Cardiac septum (tissue), 1 donor: ENCODE measurements at places on chromosomes 11 and 22. TPM values are rescaled to one million over a fixed set of nuclear protein-coding genes. Genes with fewer than 3 reads are reported as not detected.

Gene VEGFB
- total RNA-seq = 261 TPM

DNA sequence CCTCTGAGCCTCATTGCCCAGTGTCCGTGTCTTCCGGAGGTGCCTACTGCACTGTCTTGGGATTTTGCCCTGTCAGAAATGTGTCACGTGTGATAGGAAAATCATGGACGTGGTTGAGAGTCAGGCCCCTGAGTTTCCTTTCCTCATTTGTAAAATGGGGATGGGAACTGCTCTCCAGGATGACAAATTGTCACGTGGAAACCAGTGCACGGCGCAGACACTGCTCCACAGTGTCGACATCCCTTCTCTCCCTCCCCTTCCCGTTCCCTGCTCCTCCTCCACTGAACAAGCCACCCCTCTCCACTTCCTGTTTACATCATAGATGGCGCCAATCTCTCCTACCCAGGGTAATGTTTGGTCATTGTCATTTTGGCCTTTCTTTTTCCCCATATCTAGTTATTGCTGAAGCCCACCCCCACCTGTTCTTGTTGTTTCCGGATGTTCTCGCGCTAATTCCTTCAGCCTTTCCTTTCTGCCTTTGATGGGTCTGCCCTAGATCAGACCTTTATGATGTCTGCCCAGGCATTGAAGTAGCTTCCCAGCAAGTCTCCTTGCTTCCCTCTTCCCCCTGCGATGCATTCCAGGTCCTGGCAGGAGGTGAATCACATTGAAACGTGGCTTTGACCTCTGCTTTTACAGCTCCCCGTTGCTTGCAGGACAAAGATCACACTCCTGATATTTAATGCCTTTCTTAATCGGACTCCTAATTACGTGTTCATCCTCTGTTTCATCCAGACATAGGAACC lies 91.8 kb downstream of the TBC1D22A start:
- no peak for DNase-seq

- DNase-seq = no peak
Observed at GRCh38 chr11:116043857-116044256, 539.6 kb upstream of the CADM1 start.

DNA sequence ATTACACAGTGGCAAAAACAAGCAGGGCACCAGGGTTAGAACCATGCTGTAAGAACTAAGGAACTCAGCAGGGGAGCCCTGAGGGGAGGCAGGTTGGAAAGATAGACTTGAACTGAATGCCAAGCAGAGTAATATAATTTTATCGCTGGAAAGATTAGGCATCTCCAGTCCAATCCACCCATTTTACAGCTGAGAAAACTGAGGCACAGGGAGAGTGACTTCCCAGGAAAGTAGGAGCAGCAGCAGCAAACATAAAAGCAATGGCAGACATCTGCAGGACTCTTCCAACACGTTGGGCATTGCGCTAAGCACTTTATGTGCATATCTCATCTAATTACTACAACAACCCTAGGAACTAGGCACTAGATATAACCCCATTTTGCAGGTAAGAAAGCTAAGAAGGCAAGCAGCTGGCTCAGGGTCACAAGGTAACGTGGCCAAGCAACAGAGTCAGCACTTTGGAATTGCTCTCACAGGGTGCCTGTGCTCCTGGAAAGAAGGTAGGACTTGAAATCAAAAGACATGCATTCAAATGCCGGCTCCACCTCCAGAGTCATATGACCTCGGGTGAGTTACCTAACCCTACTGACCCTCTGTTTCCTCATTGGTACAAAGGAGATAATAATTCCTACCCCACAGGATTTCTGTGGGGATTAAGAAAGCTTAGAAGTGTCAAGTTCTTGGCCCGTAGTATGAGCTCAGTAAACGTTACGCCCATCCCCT lies 215.3 kb downstream of the BARX2 start:
- no peak for DNase-seq

Gene SAA4
- total RNA-seq = not detected
